Stimulated activated CD8-positive, alpha-beta memory T cell treated with anti-CD3 and anti-CD28 coated beads, Interleukin-15, amount 100 ng/mL, for 1 hour (primary cell): ENCODE measurements at places on chromosomes 11 and 22.

DNA sequence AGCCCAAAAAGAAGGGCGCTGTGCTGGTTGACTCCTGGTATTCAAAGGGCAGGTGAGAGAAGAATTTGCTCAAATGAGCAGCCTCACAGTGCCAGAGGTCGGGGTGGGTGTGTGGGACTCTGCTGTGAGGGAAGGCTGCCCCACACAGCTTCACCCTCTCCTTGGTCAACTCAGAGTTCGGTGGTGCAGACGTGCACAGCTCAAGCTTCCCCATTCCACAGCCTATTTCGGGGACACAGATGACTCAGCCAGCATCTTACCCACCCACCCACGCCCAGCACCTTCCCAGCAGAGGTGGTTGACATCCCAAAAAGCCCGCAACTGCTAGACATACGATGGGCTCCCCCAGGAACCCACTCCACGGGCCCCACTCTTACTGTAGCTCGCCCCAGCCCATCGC lies 46.5 kb upstream of the CCND1 start:
- DNase-seq, result no peak

DNA sequence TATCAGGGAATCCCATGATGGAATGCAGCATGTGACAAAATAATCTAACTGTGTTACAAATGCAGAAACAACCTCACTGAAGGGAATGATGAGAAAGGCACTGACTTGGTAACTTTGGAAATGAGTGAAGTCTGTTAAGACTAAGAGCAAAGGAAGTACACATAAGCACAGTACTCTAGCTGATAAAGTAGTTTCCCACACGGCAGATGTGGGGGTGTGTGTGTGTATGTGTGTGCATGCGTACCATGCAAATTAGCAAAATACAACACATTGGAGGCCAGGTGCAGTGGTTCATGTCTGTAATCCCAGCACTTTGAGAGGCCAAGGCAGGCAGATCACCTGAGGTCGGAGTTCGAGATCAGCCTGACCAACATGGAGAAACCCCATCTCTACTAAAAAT lies 16.6 kb upstream of the NLRP6 start:
- DNase-seq, result no peak

GRCh38 chr11:122264121-122264520 lies 148.1 kb upstream of the BLID start:
- no peak for DNase-seq

GRCh38 chr22:37709445-37709765 lies 12.6 kb downstream of the TRIOBP start:
- DNase-seq, result no peak

- DNase-seq, result no peak
Measured at GRCh38 chr22:21051831-21052400, 6.2 kb downstream of the LRRC74B start.

DNA sequence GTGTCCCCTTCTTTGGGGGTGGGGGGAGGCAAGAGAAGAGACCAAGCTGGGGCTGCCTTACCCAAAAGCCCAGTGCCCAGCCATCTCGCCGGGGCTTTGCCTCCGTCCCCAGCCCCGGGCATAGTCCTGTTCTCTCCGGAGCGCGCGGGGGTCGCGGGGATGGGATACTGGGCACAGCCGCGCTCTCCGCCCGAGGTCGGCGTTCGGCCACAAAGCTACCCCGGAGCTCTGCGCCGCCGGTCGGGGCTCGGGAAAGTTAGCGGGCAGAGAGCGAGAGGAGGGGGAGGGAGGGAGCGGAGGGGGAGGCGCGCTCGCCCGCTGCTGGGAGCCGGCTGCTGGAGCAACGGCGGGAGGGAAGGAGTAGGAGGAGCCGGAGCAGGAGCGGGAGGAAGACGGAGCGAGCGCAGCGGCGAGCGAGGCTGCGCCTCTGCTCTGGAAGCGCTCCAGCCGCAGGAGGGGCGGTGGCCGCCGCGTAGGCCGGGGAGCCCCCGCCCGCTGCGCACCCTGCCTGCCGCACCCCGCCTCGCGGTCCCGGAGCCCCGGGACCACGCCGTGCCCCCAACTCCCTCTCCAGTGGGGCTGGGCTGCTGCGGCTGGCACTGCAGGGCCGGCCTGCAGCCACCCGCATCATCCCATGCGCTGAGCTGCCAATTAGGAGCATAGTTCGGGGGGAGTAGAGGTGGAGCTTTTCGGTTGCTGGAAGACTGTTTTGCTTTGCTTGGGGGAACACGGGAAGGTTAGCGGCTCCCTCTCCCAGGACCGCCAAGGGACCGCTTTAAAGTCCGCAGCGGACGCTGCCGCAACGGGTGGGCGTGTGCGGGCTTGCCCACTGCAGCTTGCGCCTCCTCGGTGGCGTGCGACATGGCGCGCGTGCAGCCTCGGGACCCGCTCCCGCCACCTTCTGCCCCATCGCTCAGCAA lies at the start of gene SCN4B:
Gene SCN4B, minus strand, starts transcription at position 272 of the 920 bp plus-strand sequence. Its CDS starts 150 bp downstream, at position 122.
- no peak for DNase-seq

DNA sequence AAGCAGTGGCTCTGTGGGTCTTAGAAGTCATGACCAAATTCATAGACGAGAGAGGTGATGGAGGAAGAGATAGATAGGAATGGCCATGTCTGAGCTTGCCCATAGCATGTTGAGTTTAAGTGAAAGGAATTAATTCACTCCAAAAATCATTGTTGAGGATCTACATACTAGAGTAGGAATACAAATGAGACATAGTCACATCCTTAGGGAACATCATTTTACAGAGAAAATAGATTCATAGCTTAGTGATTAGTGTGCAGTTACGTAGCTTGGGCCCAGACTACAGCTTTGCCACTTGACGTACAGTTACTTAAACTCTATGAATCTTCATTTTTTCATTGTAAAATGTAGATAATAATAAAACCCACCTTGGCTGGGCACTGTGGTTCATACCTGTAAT lies 21.4 kb upstream of the BMAL1 start:
- no peak for DNase-seq

DNA sequence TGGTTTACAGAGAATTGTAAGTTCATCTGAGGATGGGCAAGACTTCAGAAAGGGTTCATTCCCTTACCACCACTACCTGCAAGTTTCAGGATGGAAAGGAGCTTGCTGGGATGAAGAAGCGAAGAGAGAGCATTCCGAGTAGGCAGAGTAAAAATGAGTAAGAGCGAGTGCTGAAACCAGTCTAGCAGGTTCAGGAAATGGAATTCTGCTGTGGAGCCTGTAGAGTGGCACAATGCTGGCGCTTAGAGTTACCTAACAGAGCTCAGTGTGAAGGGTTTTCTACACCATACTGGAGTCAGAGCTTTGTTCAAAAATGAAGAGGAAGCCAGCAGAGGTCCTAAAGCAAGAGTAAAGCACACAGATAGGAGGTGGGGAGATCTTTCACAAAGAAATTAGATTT lies 179.2 kb upstream of the ZC3H12C start:
- DNase-seq, result no peak

DNA sequence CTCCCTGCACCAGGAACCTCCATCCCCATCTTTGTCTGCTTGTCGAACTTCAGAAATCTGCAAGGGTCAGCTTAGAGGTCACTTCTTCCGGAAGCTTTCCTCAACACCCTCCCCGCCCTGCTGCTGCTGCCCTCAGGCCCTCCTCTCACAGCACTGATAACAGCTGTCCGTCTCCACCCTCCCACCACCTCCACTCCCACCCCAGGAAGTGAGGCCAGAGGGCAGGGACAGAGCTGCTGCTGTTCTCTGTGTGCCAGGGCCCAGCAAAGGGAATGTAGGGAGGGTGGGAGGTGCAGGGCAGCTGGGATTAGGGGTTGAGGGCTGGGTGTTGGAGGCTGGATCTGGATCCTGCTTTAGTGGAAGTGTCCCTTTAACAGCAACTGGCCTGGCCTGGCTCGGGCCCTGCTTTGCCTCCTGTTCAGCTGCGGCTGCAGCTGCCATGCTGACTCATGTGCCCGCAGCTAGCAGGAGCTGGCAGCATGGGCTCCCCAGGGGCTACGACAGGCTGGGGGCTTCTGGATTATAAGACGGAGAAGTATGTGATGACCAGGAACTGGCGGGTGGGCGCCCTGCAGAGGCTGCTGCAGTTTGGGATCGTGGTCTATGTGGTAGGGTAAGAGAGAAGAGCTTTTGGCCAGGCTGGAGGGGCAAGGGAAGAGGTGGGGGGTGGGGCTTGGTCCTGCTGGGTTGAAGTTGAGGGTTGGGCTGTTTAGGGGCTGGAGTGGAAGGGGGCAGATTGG lies at the start of gene P2RX6:
Gene P2RX6, plus strand, starts transcription at position 440 of the 740 bp plus-strand sequence. Its CDS starts 10 bp downstream, at position 450.
- no peak for DNase-seq
